Mesothelial cell of epicardium (in vitro differentiated cells): ENCODE measurements at places on chromosomes 1 and 21.

GRCh38 chr1:22555371-22555656, 8.0 kb upstream of the EPHA8 start:
- no peak for DNase-seq

DNA sequence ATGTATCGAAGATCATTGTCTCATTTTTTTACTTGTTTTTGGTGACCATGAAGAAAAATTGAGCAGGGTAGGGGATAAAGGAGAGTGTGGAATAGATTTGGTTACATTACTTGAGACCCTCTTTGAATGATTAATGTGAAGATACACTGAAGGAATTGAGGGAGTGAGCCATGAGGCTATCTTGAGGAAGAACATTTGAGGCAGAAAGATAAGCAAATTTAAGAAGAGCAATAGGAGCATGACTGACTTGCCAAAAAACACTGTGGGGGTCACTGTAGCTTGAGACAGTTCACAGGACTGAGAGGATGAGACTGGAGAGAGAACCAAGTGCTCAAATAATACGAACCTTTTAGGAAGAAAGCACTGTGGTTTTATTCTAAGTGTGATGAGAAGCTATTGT, 43.1 kb upstream of the PTPRC start:
- DNase-seq = no peak

GRCh38 chr1:199010933-199011332, 372.1 kb downstream of the PTPRC start:
- no peak for DNase-seq

DNA sequence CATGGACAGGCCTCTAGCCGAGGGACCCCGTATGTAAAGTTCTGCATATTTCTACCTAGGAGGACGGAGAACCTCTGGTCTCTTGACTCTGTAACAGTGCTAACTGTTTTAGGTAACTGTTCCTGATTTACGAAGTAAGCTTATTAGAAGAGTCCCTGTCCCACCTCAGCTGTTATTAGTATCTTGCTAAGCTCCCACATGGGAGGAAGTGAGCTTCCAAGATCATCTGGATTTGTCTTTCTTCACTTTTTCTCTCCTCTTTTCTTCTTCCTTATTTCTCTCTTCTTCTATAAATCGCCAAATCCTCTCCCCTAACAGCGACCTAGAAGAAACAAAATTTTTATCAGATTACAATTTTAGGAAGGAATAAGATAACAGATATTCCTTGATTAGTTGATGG, 4.4 kb downstream of the CD53 start:
- DNase-seq = no peak

- DNase-seq = no peak
Observed at GRCh38 chr21:26405735-26406361, 167.2 kb downstream of the CYYR1 start.

GRCh38 chr1:47229886-47230691, 1.9 kb downstream of the TAL1 start:
- DNase-seq = no peak

- no peak for DNase-seq
Observed at GRCh38 chr1:196970182-196970581, 7.2 kb upstream of the CFHR5 start.

DNA sequence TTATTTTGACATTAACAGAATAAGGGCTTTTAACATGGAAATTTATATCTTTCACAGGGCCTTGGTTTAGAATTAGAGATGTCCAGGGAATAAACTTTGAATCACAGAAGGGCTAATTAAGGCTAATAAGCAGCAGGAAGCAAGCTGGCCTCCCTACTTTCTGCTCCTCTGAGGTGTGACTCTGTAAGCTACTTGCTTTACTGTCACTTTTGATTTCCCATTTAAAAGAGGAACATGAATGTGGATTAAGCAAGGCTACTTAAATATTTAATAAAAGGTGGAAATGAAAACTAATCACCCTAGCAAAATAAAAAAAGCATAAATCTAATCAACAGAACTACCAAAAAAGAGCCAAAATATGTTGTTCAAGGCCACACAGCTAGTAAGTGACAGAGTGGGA, 28.9 kb upstream of the CD5L start:
- no peak for DNase-seq

GRCh38 chr1:214518361-214518760, 33.0 kb downstream of the PTPN14 start:
- no peak for DNase-seq

DNA sequence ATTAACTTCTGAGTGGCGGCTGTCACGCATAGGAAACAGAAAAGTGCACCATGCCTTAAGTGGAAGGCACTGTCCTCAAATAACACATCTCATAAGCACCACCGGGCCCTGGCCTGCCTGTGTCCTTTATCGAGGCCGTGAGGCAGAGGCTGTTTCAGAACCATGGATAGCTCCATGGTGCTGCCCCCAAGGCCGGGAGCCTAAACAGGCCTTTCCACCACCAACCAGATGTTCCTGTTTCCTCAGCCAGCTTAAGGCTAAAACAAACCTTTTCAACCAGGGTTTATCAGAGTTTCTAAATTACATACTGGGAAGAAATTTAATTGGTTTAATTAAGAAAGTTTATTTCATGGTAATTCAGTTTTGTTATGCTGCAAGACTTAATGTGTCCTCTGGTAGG, 114.4 kb downstream of the DMRTA2 start:
- no peak for DNase-seq

DNA sequence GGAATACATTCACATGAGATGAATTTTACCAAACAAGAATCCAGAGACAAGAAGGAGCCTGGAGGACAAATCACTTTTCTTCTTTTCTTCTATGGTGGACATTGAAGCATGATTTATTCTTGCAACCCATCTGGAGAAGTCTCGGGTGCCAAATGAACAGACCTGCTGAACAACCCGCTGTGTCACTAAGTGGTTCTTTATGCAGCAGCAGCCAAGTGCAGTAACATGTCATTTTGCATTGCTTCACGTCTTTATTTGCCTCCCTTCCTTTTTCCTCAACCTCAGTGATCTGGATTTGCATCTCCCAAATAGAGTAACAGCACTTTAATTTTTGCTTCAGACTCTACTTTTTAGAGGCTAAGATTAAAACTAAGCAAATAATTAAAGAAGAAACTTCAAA, 50.0 kb upstream of the TENT5C start:
- DNase-seq = no peak

GRCh38 chr21:23955135-23955843, 1652.0 kb downstream of the MRPL39 start:
- DNase-seq = no peak

DNA sequence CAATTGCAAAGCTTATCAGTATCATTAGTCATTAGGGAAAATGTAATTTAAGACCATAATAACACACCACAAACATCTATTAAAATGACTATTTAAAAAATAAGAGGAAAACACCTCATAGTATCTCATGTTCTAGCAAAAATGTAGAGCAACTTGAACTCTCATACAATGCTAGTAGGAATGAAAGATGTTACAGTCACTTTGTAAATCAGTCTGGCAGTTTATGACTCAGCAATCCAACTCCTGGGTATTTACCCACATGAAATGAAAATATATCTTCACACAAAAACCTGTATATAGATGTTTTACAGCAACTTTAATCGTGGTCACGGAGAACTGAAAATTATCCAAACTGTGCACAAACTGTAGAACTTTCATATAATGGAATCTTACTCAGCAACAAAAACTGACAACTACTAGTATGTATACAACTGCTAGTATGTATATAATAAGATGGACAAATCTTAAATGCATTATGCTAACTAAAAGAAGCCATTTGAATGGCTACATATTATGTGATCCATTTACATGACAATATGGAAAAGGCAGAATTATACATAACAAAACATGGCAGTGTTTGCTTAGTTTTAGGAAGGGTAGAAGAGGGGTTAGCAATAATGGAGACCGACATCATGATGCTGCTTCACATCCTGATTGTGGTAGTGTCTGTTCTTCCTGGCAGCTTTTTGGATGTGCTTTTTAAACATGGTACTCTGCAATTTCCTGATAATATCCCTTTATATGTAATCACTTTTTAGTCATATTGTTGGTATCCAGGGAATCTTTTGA, 267.0 kb downstream of the KCTD3 start:
- no peak for DNase-seq

GRCh38 chr1:23178414-23178813, 9.8 kb upstream of the LUZP1 start:
- DNase-seq = no peak

GRCh38 chr1:48649880-48650279, 126.8 kb downstream of the BEND5 start:
- DNase-seq = no peak

DNA sequence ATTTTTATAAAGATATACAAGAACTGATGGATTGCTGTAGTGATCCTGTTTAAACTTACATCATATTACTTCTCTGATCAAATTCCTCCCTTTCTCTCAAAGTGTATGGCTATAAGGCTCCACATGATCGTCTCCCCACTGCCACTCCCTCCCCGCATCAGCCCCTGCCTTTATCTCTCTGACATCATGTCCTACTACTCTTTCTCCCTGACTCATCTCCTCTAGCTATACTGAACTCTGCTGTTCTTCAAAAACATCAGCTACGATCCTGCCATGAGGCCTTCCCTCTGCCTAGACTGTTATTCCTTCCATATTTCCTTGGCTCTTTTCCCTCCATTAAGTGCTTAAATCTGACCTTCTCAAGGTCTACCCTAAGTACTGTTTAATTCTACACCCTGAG, 22.8 kb downstream of the HFM1 start:
- DNase-seq = no peak

DNA sequence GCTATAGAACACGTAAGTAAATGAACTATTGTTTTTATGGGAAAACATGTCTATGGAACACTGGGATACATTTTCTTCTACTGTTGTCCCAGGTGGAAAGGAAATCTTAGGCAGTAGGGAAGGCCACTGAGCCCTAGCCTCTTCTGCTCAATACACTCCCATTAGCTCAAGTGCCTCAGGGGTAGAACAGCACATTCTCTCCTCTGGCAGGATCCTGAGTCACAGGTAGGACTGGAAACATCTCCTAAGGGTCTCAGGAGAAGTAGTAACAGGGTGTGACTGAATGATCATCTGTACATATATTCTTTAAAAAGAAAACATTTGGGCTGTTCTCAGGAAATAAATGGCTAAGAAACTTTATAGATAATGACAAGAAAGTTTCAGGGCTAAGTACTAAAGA, 175.6 kb upstream of the ESRRG start:
- DNase-seq = no peak

- DNase-seq = no peak
Observed at GRCh38 chr1:102800406-102800805, 307.9 kb downstream of the COL11A1 start.

- DNase-seq = no peak
Observed at GRCh38 chr21:37514038-37514667, 147.6 kb downstream of the DYRK1A start.

GRCh38 chr1:48093147-48093546, 96.0 kb upstream of the TRABD2B start:
- DNase-seq = no peak

DNA sequence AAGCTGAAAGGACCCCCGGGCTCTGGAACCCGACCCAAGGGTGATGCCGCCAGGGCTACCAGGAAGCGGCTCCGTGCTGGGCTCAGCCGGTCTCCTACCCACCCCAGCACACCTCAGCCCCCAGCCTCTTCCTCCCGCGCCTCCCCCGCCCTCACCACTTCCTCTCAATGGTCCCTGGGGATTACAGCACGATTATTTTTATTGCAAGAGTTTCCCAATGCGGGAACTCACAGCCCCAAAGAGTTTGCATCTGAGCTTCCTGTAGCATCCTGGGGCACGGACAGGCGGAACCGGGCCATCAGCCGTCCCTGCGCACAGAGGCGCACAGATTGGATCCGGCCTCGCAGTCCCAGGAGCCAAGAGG, 8.7 kb upstream of the SLX9 start:
- DNase-seq = no peak

DNA sequence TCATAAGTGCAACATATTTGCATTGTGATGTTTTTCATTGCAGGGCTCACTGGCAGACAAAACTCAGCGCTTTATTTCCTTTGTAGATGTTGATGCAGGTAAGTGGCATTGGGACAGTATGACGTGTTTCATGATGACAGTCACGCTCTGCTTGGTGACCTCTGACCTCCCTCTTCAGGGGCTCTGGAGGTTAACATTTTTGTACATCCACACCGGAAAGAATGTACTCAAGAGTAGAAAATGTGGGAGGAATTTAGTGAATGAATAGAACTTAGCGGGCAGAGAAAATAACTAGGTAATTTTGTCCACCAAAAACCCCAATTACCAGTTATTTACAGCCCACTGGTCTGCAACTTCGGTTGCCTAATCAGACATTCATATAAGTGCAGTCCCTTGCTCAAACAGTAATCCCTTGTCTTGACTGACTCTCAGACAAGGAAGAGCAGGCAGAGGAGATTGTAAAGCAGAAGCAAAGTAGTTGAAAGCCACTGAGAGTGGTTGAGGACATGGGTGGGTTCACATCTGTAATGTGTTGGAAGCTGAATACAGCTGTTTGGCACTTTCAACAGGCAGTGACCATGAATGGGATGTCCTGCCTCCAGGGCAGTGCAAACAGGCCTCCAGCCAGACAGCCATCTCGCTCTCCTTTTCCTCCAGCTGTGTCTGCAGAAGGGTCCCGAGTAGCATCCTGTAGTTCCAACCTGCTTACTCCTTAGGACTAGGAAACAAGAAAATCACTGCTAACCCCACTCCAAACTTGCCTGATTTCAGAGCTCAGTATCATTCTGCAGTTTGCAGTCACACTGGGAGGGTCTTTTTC, 188.9 kb downstream of the NRIP1 start:
- no peak for DNase-seq

- peak; percentile 76 for DNase-seq
Observed at GRCh38 chr1:201709564-201710295, 119.2 kb upstream of the IPO9 start.

GRCh38 chr1:52676249-52676903, 21.8 kb downstream of the COA7 start:
- DNase-seq = no peak

DNA sequence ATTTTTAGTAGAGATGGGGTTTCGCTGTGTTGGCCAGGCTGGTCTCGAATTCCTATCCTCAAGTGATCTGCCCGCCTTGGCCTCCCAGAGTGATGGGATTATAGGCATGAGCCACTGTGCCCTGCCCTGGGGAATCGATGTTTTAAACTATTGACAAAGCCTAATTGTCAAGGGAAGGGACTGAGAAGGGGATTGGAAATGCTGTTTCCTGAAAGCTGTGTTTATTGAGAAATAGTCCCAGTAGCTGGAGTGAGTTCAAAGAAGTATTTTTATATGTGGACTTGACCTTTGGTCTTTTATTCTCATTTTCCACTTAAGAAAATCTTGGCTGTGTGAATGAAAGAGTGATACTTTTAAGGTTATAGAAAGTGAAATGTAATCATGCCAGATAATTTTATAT, 47.5 kb downstream of the KIF1B start:
- DNase-seq = no peak
